ENCODE measurements at places on chromosomes 12 and 14.
A peak's percentile ranks its signal among the peaks of the same experiment; 100 is the strongest.

DNA sequence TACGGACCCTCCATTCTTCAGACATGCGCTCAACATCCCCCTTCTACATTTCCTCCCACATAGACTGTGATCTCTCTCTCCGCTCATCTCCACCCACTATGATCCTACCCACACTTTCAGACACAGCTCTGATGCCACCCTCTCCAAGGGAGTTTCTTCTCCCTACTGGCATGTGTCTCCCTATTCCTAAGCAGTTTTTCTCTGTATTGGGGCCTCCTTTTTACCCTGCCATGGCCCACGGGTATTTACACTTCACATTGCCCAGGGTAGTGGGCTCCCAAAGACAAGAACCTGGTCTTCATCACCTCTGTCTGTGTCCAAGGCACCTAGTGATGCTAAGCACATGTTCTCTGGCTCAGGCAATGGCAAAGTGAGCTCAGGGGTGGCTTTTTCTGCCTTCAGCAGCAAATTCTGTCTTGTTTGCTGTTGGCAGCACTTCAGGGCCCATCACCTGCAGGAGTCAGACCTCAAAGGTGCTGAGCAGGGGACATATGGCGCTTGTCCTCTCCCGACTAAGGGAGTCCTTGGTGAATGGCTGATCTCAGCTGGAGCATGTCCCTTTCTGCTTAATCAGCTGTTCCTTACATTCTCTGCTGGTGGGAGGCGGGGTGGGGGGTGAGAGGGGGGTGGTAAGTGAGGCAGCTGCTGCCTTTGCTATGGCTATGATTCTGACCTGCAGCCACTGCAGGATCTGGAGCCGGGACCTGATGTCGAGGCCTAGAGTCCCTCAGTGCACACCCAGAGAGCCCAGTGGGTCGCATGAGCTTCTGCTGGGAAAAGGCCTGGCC is 256.8 kb downstream of the PCNX1 start:
- DNase-seq: no peak

DNA sequence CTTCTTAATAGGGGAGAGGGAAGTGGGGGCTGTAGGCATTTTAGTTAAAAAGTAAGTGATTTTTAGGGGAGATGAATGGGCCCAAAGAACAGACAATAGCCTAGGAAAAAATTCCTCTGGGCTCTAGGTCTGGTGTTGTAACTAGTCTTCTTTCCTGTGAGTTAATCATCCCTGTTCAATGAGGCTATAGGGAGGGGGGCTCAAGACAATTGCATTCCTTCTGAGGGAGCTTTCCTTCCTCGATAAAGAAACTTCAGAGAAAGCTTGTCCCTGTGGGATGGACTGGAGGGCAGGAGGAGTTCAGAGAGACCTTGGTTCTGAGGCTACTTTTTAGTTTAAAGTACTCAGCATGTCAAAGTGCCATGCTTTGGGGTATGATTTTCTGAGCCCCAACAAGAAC is 127.2 kb downstream of the BBS10 start:
- no peak for DNase-seq

- peak; percentile 96 for DNase-seq
Observed at GRCh38 chr12:6961278-6961694, 9.2 kb downstream of the PHB2 start.

- no peak for DNase-seq
Observed at GRCh38 chr14:60925286-60925685, 55.6 kb downstream of the TRMT5 start.

DNA sequence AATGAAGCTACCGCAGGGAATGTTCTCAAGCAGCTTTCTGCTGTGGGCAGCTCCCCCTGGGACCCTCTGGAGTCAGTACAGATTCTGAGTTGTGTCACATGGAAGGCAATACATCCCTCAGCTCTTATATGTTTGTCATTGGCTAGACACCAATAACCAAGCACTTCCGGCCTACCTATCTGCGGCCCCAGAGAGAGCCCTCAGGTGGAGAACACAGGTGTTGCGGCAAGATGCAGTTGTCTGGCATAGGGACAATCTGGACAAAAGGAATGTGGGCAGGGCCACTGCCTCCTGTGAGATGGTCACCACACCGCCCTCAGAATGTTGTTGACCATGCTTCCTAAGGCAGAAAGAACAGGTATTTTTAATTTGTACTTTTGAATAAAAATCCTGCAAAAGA is 118.7 kb downstream of the BRMS1L start:
- DNase-seq: peak; percentile 10

- DNase-seq: no peak
Observed at GRCh38 chr14:28157887-28158791, 608.4 kb upstream of the FOXG1 start.

- DNase-seq: no peak
Observed at GRCh38 chr12:115941362-115941761, 336.1 kb downstream of the MED13L start.

DNA sequence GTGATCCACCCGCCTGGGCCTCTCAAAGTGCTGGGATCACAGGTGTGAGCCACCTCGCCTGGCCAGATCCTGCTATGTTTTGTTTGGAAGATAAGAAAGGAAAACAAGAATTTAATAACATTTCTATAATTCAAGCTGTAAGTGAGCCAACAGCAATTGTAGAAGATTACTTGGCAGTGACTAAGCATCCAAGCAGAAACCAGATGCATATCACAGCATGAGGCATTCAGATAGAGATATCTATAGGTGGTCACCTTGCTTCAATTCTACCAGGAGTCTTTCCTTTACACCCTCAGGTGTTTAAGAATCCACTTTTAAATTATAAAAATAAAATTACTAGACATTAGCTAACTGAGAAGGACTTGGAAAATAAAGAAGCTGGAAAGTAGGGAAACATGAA is 83.9 kb upstream of the ATF7IP start:
- no peak for DNase-seq

GRCh38 chr14:102690509-102691286 is 86.6 kb upstream of the TRAF3 start:
- no peak for DNase-seq

DNA sequence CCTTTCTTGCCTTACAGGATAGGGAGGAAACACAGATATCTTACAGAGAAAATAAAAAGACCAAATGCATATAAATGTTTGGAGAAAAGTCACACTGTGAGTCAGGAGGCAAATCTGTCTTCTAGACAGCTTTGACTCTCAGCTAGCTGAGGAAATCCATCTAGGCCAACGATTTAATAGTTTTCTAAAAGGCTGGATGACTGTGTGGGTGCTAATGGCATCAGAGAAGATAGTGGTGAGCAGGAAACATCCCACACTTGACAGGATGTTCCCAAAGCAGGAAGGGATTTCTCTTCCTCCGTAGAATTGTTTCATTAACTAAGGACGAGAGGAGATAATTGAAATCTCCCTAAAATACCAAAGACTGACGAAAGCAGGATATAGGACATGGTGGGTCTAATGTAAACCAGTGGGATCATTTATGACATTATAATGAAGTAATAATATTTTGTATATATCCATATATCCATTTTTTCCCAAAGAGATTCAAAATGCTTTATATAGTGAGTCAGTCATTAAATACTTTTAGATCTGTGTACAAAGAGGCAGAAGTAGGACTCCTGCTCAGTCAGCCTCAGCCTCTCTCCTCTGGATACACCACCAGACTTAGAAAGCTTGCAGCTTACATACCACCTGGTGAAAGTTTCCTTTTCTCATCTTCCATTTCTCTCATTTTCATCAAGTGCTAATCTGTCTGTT is 44.3 kb upstream of the PSMA6 start:
- no peak for DNase-seq

GRCh38 chr14:85546390-85546789 is 16.4 kb downstream of the FLRT2 start:
- DNase-seq: no peak

- no peak for DNase-seq
Observed at GRCh38 chr14:46048127-46048526, 603.5 kb downstream of the RPL10L start.

DNA sequence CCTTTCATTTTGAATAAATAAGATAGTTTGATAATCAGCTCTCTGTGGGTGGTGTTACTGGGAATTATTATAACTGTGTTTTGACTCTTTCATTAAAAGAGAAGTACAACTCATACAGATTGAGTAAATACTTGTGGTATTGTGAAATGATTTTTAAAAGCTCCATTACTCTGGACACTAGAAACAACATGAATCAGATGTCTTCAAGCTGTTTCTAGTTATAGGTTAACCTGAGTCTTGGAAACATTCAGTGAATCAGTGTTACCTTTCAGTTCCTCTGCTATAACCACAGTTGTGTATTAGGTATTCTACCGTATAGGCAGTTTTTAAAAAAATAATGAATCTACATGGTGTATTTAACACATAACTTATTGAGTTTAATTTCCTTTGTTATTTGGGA is 128.4 kb upstream of the SSTR1 start:
- DNase-seq: no peak

- no peak for DNase-seq
Observed at GRCh38 chr12:27272373-27273028, 28.4 kb downstream of the STK38L start.

DNA sequence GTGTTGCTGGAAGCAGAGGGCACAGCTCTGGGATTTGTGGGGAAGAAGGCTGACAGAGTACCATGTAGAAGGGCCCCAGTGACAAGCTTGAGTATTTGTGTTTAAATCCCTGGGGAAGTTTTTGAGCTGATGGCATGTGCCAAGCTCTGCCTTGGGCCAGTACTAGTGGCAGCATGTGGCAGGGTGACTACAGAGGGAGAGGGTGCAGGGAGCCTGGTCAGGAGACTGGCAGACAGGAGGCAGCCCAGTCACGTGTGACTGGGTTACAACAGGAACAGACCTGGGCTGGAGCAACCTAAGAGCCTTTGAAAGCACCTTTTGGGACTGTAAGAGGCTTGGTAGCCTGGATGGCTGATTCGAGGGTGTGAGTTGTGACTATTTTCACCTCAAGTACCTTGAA is 112.1 kb downstream of the TSPAN9 start:
- no peak for DNase-seq

- no peak for DNase-seq
Observed at GRCh38 chr14:93234798-93235197, 27.7 kb downstream of the UBR7 start.

- no peak for DNase-seq
Observed at GRCh38 chr12:82605115-82605514, 81.6 kb upstream of the TMTC2 start.

GRCh38 chr14:102717276-102717675 is 60.0 kb upstream of the TRAF3 start:
- no peak for DNase-seq

- peak; percentile 42 for DNase-seq
Observed at GRCh38 chr14:52640137-52640536, 55.2 kb downstream of the ERO1A start.

GRCh38 chr12:20125276-20125798 is 243.0 kb upstream of the PDE3A start:
- no peak for DNase-seq

DNA sequence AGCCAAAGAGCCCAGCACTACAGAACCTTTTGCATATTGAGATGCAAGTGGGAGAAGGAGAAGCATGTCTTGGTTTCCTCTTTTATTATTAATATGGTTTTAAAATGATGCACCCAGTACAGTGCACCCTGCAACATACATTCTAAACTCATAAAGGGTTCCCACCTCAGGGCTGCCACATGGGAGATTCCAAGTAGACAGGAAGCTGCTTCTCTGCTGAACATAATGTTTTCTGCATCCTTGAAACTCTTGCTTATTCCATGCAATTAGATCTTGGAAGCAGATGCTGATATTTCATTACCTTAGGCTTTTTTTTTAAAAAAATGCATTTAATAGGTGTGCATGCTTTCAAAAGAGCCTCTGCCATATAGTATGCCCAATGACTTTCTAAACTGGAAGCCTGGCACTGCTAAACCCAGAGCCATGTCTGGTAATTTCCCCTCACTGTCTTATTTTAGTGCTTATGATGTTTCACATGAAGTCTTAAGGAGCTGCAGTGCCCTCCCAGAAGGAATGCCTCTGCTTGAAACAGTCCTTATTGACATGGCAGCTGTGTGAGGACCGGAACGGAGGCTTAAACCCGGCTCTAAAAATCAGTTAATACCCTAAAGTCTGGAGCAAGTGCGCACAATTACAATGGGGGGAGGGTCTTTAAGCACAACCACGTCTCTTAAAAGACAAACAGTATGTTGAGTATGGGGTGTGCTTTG is 2.0 kb upstream of the SIX1 start:
- no peak for DNase-seq

GRCh38 chr14:68795597-68796417 is 2.9 kb upstream of the ZFP36L1 start:
- peak; percentile 82 for DNase-seq

DNA sequence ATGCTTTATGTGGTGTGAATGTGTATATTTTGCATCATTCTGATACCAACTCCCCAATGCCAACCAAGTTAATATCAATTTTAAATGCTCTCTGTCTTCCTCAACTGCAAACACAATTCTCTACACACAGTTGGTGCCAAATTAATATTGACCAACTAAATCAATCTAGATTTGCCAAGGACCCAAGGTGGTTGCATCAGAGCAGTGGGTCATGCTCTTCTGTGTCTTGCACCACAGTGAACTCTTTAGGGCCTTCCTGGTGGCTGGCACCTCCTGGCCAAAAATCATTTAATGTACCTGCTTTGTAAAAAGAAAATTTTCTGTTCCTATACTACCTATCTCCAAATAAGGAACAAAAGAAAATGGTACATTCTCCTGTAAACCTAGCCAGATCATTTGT is 14.1 kb downstream of the COQ10A start:
- DNase-seq: no peak

GRCh38 chr14:75748336-75748735 is 87.3 kb downstream of the TTLL5 start:
- DNase-seq: no peak

GRCh38 chr14:60893911-60894310 is 87.0 kb downstream of the TRMT5 start:
- DNase-seq: no peak

DNA sequence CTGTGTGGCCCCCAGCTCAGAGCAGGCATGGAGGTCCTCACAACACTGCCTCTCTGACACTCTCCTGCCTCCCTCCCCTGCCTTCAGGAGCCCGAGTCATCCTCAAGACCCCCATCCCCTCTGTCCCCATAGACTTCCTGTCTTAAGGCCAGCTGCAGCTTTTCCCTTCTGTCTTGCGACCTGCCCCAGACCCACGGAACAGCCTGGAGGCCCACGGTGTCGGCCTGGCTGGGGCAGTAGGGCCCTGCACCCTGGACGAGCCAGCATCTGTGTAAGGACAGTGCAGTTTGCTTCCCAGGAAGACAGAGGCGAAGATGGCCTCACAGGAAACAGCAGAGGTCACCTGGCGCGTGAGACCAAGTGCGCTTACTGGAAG is 9.7 kb downstream of the TEDC1 start:
- no peak for DNase-seq

DNA sequence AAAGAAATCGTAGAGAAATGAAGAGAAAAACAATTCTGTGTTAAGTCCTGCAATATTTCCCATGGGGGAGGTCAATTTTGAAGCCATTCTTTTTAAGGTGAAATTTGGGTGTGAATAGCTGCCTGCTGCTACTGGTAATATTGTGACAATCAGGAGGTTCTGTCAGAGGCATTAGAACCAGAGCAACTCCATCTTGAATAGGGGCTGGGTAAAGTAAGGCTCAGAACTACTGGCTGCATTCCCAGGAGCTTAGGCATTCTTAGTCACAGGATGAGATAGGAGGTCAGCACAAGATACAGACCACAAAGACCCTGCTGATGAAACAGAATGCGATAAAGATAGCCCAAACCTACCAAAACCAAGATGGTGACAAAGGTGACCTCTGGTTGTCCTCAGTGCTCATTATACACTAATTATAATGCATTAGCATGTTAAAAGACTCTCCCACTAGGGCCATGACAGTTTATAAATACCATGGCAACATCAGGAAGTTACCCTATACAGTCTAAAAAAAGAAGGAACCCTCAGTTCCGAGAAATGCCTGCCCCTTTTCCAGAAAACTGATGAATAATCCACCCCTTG is 24.8 kb upstream of the MTHFD1 start:
- DNase-seq: no peak

All from activated CD4-positive, alpha-beta T cell treated with anti-CD3 and anti-CD28 coated beads, Interleukin-2, amount 50 U/mL, for 48 hours (primary cell).